ENCODE measurements at places on chromosomes 4 and X.

DNA sequence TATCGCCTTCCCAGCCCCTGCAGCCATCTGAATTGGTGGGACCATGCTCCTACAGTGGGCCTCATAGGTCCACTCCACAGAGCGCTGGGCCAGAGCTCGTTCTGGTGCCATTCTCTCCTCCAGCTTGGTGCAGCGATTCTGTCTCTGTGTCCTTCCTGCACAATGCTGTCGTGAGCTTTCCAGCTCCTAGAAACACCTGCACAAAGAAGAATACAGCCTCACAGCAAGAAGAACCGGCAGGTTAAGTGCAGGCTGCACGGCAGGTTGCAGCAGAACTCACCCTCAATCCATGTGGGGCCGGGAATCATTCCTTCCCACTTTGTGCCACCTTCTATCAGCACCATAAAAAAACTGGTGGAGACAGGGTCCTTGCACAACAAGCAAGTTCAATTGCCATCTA, 101.2 kb upstream of the ENPP6 start:
- DNase-seq: no peak

GRCh38 chr4:183082053-183082452, 17.0 kb upstream of the WWC2 start:
- no peak for DNase-seq

DNA sequence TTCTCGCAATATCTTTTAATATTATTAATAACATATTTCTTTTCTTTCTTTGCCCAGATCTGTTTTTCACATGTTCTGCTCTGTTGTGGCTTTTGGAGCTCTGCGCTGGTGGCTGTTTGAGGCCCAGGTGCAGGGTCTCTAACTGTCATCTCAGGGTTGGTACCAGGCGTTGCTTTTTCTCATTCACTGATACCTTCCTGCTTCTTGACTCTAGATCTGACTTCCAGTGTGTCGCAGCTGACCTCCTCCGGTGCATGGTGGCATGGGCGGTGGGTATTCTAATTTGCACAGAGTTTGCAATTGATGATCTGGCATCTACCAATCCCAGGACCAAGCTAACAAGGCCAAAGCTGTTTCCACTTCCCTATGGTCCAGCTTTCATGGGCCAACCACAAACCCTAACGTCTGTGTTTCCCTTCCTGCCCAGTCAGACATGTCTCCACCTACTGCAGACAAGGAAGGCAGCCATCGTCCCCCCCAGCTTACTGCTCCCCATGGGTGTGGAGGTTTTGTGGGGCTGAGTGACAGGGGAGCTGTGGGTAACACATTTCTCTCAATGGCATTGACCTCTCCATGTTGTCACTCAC, 25.2 kb downstream of the LETM1 start:
- no peak for DNase-seq

DNA sequence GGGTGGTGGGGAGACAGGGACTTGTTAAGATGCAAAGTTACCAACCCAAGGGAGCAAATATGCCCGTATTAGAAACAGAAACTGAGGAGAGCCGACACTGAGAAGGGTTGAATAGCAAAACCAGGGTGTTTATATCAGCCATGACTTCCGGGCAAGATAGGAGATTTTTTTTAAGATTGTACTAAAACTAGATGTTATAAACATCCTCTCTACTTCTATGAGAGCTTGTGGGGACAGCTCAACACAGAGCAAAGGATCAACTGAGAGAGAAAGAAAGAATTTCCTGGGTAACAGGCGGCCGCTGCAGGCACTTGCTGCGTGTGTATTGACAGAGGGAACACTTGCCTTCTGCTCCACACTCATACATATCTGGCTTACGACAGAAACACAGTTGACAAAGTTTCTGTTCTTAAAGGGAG, 49.1 kb upstream of the FBXW7 start:
- no peak for DNase-seq

DNA sequence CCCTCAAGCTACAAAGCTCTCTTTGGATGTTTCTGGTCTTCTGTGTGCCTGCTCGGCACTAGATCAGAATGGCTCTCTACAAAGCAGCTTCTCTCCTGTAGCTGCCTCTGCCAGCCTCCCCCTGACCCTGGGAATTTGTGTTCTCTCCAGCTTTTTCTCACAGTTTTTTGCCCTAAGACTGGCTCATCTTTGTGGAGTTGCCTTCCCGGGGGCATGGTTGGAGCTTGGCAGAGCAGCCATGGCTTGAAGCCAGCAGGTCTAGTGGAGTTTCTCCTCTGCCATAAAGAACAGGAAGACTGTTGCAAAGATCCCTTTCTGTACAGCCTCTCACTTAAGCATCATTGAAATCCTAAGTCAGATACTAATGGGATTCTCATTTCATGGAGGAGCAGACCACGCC, 163.3 kb upstream of the MAMLD1 start:
- no peak for DNase-seq

DNA sequence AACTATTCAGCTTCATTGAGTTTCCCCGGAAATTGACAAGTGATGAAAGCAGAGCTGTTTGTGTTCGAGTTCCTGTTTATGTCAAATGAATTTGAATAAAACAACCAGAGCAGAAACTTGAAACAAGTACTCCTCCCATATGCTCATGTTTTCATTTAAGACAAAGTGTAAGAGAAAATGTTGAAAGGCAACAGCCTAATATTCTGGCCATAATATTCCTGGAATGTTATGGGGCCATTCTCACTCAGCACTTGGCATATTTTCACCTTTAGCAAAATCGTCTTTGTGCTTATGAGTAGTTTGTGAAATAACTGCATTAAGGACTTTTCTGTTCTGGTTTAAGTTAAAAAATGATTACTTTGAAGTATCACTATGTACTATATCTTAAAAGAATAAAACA, 276.0 kb upstream of the FAT1 start:
- no peak for DNase-seq
